Stimulated activated CD4-positive, alpha-beta T cell treated with anti-CD3 and anti-CD28 coated beads, TNF-alpha, amount 100 ng/mL, for 4 hours (primary cell): ENCODE measurements at places on chromosomes 11 and 22.

DNA sequence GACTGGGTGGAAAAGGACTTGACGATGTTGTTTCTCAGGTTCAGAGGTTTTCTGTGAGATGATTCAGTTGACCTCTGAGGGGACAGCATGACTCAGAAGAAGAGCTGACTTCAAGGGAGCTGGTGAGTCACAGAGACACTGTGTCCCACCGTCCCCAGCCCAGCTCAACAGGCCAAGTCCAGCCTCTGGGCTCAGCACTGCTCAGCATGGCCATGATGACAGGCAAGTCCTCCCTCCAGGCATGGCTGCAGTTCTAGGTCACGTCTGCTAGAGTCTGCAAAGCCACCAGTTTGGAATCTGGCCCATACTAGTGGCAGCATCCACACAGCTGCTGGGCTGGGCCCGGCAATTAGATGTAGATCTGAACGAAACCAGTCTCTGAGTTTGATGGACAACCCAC, 12.9 kb downstream of the TRIM29 start:
- DNase-seq, result no peak

DNA sequence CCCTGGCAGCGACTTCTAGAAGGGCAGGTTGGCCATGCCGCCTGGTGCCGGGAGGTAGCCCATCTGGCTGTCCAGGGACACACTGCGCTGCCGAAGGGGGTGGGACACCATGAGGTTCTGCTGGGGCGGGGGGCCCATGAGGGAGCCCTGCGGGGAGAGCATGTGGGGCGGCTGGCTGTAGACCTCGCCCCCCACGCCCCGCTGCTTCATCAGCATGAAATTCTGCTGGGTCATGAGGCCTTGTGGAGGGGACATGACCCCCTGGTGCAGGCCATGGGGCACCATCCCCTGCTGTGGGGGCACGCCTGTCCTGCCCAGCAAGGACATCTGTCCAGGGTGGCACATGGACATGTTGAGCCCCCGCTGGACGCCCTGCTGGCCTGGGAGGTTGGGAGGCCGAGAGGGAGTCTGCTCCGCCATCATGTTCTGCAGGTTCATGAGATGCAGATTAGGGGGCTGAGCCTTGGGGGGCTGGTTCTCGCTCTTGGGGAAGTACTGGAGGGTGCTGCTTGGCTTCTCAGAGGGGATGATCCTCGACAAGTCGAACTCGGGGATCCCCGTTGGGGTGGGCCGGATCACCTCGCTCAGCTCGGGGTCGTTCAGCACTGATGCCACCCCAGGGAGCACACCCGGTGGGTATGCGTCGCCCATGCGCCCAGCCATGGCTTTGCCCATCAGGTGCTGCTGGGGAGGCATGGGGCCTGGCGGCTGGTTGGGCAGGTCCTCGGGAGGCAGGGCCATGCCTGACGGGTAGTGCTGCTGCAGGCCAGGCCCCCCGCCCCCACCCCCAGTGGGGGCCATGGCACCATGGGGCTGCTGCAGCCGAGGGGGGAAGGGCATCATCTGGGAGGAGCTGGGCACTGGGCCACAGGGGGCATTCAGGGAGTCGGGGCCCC, 15.0 kb downstream of the CXCR5 start:
- no peak for DNase-seq

DNA sequence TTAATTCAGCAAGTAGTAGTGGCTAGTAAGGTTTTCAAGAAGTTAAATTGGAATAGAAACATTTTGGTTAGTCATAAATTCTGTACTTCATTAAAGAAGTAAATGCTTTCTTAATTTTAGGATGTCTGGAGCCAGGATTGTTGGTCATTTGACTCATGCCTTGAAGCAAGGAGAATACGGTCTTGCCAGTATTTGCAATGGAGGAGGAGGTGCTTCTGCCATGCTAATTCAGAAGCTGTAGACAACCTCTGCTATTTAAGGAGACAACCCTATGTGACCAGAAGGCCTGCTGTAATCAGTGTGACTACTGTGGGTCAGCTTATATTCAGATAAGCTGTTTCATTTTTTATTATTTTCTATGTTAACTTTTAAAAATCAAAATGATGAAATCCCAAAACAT, 25.8 kb downstream of the ACAT1 start:
- DNase-seq, result no peak

DNA sequence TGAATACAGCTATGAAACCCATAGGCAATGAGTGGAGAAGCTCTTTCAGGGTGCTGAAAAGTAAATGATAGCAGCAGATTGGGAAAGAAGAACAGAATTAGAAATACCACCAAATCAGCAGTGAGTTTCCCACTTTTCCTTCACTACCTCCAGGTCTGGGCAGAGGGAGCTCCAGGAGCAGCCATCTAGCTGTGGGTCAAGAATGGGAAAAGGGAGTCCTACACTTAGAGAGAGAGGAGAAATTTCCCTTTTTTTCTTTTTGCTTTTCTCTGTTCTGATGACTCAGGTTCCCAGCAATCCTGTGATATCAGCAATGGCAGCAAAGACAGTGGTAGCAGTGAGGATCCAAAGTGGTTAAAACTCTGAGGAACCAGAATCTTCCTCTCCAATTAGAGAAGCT, 263.9 kb downstream of the NXPE2 start:
- DNase-seq, result no peak

DNA sequence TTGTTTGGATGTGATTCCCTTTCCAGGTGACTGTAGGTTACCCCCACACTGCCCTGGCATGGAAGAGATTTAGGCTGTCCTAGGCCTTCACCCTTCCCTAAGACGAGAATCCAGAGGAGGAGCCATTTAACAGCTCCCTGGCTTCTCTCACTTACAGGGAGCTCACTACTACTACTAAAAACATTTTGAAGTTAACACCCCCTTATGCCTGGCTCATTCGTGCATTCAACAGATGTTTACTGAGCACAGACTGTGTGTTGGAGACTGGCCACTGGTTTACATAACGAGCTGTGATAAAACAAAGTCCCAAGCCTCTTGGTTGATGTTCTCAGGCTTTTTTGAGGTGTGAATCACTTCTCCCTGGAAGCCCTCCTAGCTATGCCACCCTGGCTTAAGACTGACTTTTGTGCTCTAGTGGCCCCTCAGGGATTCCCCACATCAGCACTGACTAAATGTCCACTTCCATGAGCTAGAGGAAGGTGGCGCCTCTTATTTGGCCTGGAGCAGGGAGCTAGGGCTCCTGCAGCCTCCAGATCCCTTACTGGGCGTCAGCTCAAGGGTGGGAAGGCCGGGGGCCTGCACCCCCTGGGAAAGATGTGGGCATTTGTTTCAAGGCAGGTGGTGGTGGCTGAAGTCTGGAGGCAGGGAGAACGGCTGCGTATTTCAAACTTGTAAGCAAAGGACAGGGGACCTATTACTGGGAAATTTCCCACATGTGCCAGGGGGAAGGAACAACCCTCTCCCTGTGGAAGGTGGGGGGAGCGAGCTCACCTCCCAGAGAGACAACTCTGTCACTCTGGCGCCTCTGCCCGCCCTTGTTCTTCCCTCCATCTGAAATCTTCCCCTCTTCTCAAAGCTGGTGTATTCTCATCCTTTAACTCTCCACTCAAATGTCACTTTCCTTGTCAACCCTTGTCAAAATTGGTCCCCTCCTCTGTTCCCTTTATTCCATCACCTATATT, 19.4 kb upstream of the MALAT1 start:
- no peak for DNase-seq

- no peak for DNase-seq
These were observed 12.4 kb upstream of the DSCAML1 start for GRCh38 chr11:117809236-117810055.

DNA sequence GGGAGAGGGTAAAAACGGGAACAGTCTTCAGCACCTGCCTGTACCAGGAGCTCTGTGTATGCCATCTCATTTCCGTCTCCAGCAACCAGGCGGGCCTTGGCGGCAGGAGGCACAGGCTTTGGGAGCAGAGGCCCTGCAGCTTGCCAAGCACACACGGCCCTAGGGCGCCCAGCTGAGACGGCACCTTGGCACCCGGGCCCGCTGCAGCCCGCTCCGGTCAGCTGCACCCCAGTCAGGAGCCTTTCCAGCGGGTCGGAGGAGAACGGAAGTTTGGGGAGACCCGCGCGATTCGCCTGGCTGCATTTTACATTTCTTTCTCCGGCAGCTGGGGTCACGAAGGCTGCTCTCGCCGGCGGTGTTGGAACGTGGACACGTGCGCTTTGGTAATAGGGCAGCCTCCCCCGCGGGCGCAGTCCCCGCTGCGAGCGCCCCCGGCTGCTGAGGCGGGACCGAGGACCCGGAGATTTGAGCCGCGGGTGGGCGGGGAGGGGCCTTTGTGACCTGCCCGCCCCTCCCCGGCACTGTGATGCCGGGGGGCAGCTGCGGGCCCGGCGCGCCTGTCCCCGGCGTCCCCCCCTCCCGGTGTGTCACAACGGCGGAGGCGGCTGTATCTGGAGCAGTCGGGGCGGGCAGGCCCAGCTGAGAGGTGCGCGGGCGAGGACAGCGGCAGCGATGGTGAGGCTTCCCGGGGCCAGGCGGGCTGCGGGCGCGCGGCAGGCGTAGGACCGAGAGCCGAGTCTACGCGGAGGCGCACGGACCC, at the start of gene TUBA8:
TUBA8 (plus strand) TSS at position 616 of the 760 bp plus-strand sequence; CDS start at position 673, 57 bp downstream.
- DNase-seq, result peak; percentile 31

GRCh38 chr11:71525938-71526495, 1.1 kb upstream of the KRTAP5-7 start:
- no peak for DNase-seq

DNA sequence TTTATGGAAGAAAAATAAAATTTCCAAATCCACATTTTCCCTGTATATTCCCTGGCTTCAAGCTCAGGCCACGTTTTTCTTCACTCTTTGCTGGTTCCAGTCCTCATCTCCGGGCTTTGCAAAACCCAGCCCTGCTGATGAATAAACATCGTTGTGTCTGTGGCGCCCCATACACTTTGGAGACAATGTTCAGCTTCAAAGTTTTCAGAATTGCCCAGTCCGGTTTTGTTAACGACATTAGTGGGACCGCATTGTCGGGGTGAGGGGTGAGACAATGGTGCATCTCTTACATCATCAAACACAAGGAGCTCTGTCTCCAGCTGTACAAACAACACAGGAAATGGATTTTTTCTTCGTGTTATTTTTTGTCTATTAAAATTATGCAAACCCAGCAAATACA, 53.4 kb upstream of the HTATIP2 start:
- DNase-seq, result no peak
